ENCODE measurements at places on chromosomes 5 and 9.

DNA sequence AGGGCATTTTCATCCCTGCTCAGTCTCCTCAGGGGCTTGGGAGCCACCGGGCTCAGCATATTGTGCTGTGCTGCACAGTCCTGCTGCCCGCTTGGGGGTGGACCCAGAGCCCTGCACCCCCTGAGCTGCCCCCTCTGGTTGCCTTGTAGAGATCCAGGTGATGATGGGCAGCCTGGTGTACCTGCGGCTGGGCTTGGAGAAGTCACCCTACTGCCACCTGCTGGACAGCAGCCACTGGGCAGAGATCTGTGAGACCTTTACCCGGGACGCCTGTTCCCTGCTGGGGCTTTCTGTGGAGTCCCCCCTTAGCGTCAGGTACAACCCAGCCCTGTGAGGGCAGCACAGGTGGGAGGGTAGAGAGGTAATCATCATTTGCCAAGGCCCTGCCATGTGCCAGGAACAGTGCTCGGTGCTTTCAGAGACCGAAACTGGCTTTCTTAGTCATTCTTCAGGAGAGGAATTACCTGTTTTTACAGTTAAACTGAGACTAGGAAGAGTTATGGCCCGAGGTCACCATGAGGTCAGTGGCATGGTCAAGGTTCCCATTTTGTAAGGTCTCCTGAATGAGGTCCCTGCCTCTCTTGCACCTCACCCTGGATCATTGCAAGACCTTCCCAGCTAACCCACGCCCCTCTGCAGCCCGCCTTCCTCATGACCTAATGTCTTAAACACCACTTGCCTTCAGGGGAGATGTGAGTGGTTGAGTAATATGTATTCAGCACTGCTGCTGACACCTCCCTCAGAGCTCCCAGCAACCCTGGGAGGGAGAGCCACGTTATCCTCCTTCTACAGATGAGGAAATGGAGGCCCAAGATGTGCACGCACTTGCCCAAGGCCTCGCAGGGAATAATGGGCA lies 7.5 kb downstream of the NHP2 start:
- DNase-seq = peak; percentile 58

DNA sequence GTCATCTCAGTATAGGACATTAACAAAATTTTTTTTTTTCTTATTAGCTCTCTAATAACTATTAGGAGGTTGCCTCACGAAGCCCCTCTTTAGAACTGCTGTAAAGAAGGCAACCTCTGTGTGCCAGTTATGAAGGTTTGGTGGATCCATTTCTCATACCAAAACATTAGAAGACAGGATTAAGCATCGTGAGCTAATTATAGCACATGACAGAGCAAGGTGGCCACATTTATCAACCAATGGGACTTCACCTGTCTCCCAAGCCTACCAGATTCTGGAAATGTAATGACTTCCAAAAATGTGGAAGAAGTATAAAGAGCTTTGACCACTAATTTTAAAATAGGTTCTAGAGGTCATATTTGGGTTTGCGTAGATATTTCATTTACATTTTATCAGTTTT lies 107.2 kb downstream of the SMARCA2 start:
- no peak for DNase-seq

DNA sequence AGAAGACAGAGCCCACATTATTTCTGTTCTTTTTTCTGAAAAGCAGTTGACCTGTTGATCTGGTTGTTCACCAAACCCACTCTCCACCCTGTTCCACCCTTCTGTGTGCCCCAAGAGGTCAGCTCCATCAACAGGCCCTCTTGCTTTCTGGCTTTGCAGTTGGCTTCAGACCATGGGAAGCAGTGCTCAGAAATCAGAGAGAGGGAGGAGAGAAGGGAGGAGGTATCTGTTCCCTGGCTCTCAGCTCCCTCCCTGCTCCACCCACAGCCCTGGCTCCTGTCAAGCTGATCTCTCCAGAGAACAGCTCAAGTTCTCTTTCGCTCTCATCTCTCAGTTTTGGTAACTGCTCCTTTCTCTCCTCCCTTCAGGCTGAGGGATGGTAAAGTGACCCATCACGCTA lies 144.2 kb upstream of the RAI14 start:
- no peak for DNase-seq

DNA sequence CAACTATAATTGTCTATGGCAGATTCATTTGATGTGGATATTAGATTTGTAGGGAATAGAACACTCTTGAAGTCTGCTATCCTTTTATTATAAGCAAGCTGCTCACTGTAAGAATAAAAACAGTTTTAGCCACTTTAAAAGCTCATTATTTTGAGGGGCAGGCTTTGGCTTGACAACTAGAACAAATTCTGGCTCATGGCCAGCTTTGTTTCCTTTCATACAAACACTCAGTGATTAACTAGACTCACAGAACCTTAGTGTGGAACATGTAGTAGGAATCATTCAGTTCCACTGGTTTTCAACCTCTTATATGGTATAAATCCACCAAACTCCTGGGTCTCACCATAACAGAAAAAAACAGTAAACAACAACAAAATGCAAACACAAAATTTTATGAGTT lies 27.4 kb upstream of the CEP120 start:
- DNase-seq = no peak

DNA sequence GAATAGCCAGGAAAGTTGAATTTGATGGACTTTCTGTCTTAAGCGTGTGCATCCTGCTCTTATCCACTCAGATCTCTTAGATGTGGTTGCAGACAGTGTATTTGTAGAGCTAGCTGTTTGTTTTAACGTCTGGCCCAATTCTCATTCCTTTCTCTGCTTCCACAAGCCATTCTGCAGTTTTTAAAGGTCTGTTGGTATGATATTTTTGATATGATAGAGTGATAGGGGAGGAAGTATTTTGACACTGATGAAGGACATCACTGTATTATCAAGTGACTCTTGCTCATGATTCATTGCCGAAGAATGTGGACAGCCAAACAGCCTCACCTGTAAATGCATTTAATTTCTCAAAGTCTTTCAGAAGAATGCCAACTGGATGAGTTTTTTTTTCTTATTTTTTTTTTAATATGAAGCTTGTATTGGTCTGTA lies 4.5 kb downstream of the TJP2 start:
- DNase-seq = no peak

GRCh38 chr9:118129541-118129940 lies 425.3 kb downstream of the TLR4 start:
- no peak for DNase-seq

DNA sequence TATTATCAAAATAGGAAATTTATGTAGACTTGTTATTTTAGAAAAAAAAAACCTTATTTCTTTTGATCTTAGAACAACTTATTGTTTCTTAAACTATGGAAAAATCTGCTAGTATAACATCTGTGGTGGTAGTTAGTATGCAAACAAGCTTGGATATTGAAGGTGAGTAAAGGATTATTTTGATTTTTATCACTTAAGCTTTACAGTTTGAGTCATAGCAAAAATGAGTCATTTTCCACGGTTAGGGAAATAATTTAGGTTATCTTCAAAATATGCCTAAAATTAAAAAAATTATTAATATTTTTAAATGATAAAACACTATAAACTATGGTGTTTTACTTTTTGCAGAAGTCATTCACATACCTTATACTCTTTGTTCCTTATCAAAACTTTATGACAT lies 107.2 kb upstream of the DHFR start:
- no peak for DNase-seq

GRCh38 chr9:87564791-87565241 lies 67.1 kb downstream of the DAPK1 start:
- no peak for DNase-seq

DNA sequence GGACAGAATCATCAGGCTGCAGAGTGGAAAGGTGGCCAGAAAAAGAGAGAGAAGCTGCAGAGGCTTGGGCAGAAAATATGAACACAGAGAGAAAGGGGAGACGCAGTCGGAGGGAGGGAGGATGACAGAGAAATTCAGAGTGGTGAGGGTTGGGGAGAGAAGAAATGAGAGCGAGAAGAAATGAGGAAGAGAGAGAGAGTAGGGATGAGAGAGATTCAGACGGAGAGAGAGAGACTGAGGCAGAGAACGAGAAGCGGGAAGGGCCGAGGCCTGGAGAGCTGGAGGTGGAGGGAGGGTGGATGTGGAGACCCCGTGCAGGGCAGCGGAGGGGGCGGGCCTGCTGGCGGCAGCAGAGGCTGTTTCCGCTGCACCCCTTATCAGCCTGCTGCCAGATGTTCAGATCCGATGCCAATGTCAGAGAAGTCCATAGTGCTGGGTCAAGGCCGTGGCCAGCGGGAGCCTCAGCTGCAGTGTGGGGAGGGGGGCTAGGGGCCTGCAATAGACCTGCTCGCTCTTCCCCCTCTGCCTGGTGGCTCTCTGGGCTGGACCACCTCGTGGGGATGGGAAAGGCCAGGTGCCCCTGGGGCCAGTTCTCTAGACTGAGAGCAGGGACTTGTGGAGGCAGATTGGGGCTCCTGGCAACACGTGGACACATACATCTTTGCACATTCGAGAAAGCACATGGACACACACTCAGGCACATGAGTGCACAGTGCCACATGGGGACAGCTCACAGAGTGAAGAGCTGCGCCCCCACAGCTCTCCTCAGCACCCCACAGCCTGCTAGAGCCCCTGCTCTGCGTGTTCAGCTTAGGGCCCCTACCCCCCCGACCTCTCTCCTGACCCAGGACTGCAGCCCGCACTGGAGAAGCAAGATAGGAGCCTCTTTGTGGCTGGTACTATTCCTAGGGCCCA lies 4.9 kb upstream of the NR5A1 start:
- DNase-seq = no peak

DNA sequence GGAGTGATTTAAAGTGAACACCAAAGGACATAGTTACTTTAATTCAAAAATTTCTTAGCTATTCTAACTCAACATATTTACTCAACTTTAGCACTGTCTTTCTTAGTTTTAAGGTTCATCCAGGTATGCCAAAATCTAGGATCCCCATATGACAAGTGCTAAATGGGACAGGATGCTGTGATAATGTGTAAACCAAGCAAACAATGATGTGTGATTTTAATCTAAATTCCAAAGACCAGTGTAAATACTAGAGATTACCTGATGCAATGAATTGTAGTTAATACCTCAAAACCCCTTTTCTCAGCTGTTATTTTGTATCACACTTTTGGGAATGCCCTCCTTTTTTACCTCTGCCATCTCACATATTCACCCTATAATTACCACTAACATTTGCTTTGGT lies 26.8 kb upstream of the ISOC1 start:
- DNase-seq = no peak

DNA sequence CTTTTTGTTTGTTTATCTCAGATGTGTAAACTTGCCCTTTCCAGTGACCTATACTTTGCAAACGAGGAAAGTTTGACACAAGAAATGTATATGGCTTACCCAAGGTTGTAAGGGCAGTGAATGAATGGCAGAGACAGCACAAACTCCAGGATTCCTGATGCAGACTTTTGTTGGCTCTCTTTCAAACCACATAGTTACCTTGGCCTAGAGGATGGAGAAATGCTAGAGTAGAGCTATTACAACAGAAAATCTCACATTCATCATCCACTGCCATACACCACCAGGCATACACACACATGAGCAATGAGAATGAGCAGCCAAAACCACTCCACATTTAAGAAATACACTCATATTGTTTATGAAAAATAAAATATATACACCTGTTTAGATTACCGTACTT lies 387.0 kb downstream of the TLR4 start:
- no peak for DNase-seq

DNA sequence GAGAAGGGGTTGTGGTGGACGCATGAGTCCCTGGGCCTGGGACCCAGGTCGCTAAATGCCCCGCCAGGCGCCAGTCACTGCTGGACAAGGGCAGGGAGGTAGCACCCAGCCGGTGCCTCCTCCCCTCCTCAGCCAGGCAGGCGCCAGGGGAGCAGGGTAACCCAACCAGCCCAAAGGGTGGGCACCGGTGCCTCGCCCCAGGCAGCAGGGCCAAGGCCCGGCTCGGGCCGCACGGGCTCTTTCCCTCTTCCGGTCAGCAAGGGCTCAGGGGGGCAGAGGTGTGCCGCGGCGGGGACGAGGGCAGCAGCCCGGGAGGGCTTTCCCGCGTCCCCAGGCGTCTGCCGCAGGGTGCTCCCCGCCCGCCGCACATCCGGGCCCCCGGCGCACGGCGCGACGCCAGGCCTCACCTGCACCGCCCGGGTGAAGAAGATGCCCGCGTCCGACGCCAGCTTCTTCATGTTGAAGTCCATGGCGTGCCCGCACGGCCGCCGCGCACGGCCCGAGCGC lies 393 bp downstream of the SH3GLB2 start:
- DNase-seq = no peak
